Endothelial cell (in vitro differentiated cells): ENCODE measurements at places on chromosomes 2 and 18. TPM values are rescaled to one million over a fixed set of nuclear protein-coding genes. Genes with fewer than 3 reads are reported as not detected.

The IL37 gene
- total RNA-seq = not detected

The SERPINB3 gene
- total RNA-seq = not detected

The EN1 gene
- total RNA-seq = 0.87 TPM

The C2orf66 gene
- total RNA-seq = 1.4 TPM

The ANKMY1 gene
- 5.6 TPM for total RNA-seq

The C2orf72 gene
- total RNA-seq = 5.4 TPM

DNA sequence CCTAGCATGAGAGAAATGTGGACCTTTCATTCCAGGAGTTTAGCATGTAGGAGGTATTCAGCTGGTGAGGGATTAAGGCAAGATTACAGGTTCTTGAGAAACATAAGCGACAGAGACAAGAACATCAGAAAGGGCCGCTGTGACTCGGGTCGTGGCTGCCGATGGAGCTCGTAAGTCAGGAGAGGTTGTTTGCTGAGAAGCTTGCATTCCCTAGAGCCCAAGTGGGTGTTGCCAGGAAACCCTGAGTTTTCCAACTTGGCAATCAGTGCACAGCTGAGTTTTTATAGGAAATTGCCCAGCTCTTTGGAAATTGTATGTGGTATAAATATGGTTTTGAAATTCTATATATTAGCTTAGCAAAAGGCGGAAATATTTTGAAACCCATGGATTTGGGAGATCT, 46.4 kb upstream of the CYP1B1 start:
- H3K4me1 ChIP-seq = no peaks in the 10 kb centered on the region
- H3K36me3 ChIP-seq = peaks cover 9% of the 10 kb centered on the region
- H3K27me3 ChIP-seq = no peaks in the 10 kb centered on the region
- no peak for DNase-seq

- H3K27me3 ChIP-seq = peaks cover 5% of the 10 kb centered on the region
- H3K4me1 ChIP-seq = no peaks in the 10 kb centered on the region
- peaks cover 10% of the 10 kb centered on the region for H3K36me3 ChIP-seq
- no peak overlapping the region for H3K4me3 ChIP-seq
- no peak overlapping the region for H3K27ac ChIP-seq
Measured at GRCh38 chr2:54059986-54060385, 55.4 kb upstream of the ACYP2 start.

DNA sequence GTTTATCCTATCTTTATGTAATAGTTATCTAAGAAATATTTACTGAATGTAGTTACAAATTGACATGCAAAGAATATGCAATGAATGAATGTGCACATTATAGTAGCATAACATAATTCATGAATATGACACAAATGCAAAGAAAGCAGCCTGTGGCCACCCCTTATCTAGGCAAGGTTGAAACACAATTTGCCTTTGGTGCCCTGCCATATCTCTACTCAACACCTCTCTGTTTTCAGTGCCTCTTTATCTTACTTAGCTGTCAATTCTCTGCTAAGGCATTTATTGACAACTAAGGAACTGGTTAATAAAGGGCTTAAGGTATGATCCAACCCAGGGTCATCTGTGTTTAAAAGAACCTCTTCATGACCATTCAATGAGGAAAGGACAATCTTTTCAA, 18.9 kb downstream of the REV1 start:
- H3K27ac ChIP-seq = no peak overlapping the region
- DNase-seq = no peak
- peaks cover 21% of the 10 kb centered on the region for H3K4me1 ChIP-seq
- peaks cover 12% of the 10 kb centered on the region for H3K36me3 ChIP-seq
- H3K4me3 ChIP-seq = no peak overlapping the region

DNA sequence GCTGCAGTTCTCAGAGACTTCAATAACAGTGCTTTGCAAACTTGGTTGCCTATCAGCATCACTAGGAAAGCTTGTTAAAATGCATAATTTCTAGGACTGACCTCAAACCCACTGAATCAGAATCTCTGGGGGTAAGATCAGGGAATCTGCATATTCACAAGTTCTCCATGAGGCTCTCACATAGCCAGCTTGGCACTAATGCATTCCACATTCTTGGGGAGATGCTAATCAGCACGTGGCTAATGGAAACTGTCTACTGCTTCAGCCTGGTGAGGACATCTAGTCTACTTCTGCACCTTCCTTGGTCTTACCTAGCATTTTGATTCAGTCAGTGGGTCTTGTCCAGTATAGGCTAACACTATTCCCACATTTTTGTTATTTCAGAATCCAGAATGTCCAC, 56.3 kb downstream of the RBKS start:
- no peak overlapping the region for H3K4me3 ChIP-seq
- no peaks in the 10 kb centered on the region for H3K36me3 ChIP-seq
- no peak for DNase-seq
- no peak overlapping the region for H3K27ac ChIP-seq

GRCh38 chr2:178949584-178949983, 100.4 kb downstream of the CCDC141 start:
- no peak for DNase-seq
- H3K36me3 ChIP-seq = no peaks in the 10 kb centered on the region
- no peaks in the 10 kb centered on the region for H3K27me3 ChIP-seq
- H3K4me3 ChIP-seq = no peak overlapping the region

- no peaks in the 10 kb centered on the region for H3K4me1 ChIP-seq
- no peak within 1 kb of the TSS for H3K27ac ChIP-seq
- H3K4me3 ChIP-seq = no peak within 1 kb of the TSS
- no peaks in the 10 kb centered on the region for H3K36me3 ChIP-seq
Measured at GRCh38 chr2:68365087-68365486, at the start of gene PLEK. Gene PLEK (plus strand): TSS chr2:68365282. CDS start chr2:68365352, 70 bp downstream.

DNA sequence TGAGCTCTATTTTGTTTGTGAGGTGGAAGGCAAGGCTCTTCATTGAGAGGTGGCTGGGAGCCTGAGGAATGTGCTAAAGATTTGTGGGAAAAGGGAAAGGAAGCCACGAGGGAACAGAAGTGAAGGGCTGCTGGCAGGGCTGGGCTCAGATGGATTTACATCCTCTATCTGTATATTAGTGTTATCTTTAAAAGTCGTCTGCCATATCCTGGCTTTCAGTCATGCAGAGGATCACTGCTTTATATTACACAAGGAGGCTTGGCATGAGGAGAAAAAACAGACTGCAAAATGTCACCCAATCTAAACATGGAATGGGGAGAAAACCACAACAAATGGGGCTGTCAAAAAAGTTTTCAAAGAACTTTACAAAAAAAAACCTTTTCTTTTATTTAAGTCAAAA, 434.4 kb downstream of the HRH4 start:
- peaks cover 20% of the 10 kb centered on the region for H3K4me1 ChIP-seq
- H3K4me3 ChIP-seq = no peak overlapping the region
- peaks cover 2% of the 10 kb centered on the region for H3K27me3 ChIP-seq
- no peak for DNase-seq
- H3K36me3 ChIP-seq = no peaks in the 10 kb centered on the region

DNA sequence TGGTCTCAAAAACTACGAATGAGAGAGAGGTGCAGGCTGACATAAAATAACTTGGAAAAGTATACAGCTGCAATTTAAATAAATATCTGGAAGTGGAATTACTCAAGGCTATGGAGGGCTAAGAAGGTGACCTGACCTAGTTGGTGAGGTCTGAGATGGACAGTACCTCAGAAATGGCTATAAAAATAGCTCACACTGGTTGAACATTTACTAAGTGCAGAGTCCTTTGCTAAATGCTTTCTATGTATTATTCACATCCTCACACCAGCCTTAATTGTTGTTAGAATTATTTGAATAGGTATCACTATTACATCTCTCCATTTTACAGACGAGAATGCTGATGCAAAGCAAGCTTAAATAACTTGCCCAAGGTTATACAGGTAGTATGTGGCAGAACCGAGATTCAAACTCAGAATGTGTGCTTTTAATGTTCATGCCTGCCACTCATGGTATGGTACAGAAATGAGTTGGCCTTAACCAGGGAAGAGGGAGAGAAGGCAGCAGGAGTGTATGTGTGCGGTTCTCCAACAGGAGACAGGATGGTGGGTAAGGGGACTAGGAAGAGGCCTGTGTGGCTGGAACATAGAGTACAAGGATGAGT, 37.4 kb downstream of the MRPL44 start:
- H3K4me1 ChIP-seq = no peaks in the 10 kb centered on the region
- DNase-seq = no peak
- peaks cover 4% of the 10 kb centered on the region for H3K27me3 ChIP-seq
- no peak overlapping the region for H3K27ac ChIP-seq
- peaks cover 2% of the 10 kb centered on the region for H3K36me3 ChIP-seq
- no peak overlapping the region for H3K4me3 ChIP-seq

- no peaks in the 10 kb centered on the region for H3K36me3 ChIP-seq
- H3K27ac ChIP-seq = no peak overlapping the region
- DNase-seq = no peak
Measured at GRCh38 chr2:222364285-222364895, 60.0 kb upstream of the SGPP2 start.

- H3K27ac ChIP-seq = no peak overlapping the region
- no peaks in the 10 kb centered on the region for H3K4me1 ChIP-seq
- no peak for DNase-seq
- no peak overlapping the region for H3K4me3 ChIP-seq
Measured at GRCh38 chr2:160255408-160255807, 55.3 kb upstream of the ITGB6 start.

DNA sequence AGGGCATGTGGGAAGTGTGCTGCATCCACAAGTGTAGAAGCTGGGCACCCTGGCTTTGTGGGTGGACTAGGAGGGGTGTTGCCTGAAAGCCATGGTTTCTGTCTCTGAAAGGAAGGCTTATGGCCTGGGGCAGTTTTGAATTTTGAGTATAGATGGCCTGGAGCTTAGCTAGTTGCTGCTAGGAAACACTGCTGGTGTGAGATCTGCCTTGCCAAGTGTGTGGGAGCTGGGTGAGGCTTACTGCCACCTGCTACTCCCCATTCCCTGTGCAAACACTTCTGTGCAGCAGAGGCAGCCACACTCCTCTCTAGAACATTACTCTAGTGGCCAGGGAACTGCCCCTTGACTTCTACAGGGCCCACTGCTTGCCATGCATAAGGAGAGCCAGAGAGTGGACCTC, 831.7 kb upstream of the LRRTM1 start:
- no peaks in the 10 kb centered on the region for H3K27me3 ChIP-seq
- no peak overlapping the region for H3K27ac ChIP-seq
- no peak for DNase-seq
- H3K4me1 ChIP-seq = no peaks in the 10 kb centered on the region

DNA sequence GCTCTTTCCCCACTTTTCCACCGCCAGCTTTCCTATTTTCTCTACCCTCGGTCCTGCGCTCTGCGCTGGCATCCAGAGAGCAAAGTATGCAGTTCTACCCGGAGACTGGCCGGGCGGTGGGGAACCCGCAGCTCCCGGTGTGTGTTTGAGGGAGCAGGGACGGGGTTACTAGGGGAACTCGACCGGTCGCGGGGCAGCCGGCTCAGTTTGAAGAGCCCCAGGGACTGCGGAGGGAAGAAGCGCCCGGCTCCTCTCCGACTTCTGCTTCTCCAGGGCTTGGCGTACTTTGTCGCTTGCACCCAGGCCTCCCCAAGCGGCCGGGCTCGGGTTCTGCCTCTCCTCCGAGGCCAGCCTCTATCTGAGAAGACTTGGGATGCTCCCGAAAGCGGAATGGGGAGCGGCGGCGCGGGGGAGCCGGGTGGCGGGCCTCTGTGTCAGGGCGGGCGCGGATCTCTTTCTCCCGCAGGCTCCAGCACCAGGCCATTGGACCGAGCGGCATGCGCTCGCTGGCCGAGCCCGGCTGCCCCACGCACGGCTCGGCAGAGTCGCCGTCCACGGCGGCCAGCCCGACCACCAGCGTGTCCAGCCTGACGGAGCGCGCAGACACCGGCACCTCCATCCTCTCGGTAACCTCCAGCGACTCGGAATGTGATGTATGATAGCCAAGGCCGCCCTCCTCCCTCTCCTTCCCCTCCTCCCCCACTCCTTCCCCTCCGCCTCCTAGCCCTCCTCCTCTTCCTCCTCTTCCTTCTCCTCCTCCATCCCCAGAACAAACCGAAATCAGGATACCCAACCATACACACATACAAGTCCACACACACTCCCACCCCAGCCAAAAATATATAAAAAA, 2.8 kb downstream of the SIX3 start:
- no peaks in the 10 kb centered on the region for H3K36me3 ChIP-seq
- peak overlapping the region; percentile 79 for H3K4me3 ChIP-seq
- H3K4me1 ChIP-seq = peaks cover 48% of the 10 kb centered on the region
- DNase-seq = no peak
- peaks cover 58% of the 10 kb centered on the region for H3K27me3 ChIP-seq

- H3K4me3 ChIP-seq = no peak overlapping the region
- DNase-seq = no peak
- H3K4me1 ChIP-seq = peaks cover 13% of the 10 kb centered on the region
- no peak overlapping the region for H3K27ac ChIP-seq
- no peaks in the 10 kb centered on the region for H3K36me3 ChIP-seq
Measured at GRCh38 chr2:172107690-172108586, 5.2 kb upstream of the DLX2 start.

DNA sequence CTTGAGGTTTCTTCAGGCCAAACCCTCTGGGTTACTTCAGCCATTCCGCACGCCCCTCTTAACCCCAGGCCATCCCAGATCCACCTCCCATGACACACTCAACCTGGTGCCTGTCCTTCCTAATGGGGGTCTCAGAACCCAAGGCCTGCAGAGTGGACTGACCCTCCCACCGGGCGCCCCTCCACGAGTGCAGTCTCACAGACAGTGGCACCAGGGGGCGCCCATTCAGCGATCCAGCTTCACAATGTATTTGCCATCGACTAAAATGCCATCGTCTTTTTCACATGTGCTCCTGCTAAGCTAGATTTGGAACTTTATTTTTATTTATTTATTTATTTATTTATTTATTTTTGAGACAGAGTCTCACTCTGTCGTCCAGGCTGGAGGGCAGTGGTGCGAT, 38.5 kb downstream of the INPP5D start:
- peaks cover 28% of the 10 kb centered on the region for H3K36me3 ChIP-seq
- no peak overlapping the region for H3K27ac ChIP-seq
- peak; percentile 41 for DNase-seq
- peaks cover 5% of the 10 kb centered on the region for H3K4me1 ChIP-seq
- peaks cover 4% of the 10 kb centered on the region for H3K27me3 ChIP-seq
- no peak overlapping the region for H3K4me3 ChIP-seq

DNA sequence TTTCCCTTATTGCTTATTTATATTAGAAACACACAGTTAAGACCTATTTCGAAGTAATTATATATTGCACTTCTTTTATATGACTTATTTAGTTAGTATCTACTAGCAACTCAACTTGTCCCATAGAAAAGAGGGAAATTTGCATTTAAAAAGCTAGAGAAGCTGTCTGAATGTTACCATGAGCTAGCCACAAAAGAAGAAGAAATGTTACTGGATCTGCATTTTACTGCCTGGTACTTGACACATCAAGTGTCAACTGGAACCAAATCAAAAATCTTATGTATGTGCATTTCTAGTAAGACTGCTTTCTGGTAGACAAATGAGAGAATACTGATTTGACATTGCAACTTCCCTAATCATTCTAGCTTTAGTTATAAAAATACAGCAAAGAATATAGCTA, 424.6 kb upstream of the VRK2 start:
- no peak overlapping the region for H3K4me3 ChIP-seq
- H3K36me3 ChIP-seq = no peaks in the 10 kb centered on the region
- no peaks in the 10 kb centered on the region for H3K4me1 ChIP-seq
- H3K27ac ChIP-seq = no peak overlapping the region
- DNase-seq = no peak
- H3K27me3 ChIP-seq = no peaks in the 10 kb centered on the region
